ENCODE measurements at places on chromosomes 13 and 19.
A peak's percentile ranks its signal among the peaks of the same experiment; 100 is the strongest.

- no peak for DNase-seq
These were observed 125.9 kb upstream of the USP29 start for GRCh38 chr19:56993851-56994250.

DNA sequence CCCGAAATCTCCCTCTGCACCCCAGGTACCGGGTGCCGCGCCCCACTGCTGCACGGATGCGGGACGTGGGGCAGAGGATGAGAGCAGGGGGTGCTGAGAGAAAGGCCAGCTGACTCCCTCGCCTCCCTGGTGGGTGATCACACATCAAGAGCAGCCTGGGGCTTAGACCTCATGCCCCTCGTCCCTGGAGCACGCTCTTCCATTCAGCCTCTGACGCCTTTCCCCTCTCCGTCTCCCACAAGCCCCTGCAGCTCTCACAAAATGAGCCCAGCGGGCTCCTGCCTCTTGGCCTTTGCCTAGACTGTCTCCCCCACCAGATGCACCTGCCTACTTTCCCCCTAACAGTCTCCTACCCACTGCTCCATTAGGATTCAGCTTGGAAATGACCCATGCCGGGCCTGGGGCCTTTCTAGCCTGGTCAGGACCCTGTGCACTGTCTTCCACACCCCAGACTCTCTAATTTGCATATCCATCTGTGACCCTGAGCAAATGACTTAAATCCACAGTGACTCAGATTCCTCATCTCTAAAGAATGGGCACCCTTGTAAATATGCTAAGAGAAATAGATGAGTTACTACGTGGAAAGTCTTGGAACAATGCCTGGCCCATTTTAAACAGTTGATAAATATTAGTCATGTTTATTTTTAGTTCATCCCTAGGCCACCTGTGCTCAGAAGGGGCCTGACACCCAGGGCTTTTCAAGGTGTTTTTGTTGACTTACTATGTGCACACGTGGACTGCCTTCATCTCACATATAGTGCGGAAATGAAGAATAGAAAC lies 582 bp upstream of the PTPRH start:
- DNase-seq, result no peak

DNA sequence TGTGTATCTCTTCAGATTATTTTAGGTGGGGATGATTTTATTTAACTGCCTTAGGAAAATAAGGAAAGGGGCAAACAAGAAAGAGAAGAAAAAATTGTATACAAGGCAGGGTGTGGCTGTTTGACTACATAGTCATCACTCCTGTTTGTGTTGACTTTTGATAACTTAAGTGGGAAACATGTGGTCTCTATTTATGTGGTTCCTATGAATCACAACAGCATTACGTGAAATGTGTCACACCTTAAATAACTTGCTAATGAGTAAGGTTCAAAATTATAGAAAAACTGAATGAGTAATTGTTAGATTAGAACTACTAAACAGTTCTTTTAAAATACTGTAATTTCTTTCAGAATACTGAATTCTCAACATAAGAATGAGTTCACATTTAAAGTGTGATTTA lies 69.3 kb downstream of the LMO7 start:
- DNase-seq, result no peak

GRCh38 chr19:1362387-1363257 lies 21.1 kb upstream of the NDUFS7 start:
- DNase-seq, result peak; percentile 32

DNA sequence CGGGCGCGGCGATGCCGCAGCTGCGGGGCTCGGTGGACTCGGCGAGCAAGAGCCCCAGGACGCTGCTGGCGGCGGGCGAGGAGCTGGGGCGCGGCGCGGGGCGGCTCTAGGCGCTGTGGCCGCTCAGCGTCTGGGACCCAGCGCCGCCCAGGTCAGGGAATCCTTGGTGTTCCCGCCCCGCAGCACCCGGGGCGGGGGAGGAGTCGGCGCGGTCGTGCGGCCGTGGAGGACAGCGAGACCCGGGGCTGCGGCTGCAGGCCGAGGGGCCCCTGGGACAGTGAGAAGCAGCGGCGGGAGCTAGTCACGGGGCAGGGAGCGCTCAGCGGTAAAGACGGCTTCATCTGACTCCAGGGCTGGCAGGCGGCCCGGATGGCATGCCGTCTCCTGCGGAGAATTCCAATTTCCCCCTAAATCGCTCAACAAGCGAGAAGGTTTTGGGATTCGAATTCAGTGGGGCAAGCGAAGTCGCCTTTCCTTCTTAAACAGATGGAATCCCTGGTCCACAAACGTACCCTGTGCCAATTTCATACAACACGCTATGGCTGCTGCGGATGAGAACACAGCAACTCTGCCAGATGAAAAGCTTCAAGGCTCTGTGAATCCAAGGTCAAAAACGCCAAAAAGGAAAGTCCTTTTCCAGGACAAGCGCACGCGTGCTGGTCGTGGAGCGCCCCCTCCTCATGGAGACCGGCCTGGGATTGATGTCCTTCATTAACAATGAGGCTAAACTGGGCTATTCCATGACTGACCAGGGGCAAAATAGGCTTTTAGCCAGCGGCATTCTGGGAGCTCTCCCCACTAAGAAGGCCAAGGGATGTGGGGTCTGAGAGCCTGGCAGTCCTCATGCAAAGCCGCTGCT lies 4.2 kb upstream of the ZSCAN4 start:
- DNase-seq, result peak; percentile 68

DNA sequence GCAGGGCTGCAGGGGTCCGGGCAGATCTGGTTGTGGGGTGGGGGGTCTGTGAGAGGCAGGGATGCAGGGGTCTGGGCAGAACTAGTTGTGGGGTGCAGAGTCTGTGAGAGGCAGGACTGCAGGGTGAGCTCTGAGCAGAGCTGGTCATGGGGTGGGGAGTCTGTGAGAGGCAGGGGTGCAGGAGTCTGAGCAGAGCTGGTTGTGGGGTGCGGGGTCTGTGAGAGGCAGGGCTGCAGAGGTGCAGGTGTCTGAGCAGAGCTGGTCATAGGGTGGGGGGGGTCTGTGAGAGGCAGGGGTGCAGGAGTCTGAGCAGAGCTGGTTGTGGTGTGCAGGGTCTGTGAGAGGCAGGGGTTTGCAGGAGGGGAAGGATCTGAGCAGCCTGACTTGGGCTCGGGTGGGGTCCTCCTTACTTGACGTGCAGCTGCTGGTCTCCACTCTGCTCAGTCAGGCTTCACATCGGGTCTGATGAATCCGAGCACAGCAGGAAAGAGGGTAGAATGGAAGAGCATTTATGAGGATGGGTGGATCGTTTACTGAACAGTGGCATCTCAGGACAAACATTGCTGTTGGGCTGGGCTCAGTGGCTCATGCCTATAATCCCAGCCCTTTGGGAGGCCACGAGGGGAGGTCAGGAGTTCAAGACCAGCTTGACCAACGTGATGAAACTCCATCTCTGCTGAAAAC lies 31.2 kb downstream of the IGFL2 start:
- DNase-seq, result no peak

DNA sequence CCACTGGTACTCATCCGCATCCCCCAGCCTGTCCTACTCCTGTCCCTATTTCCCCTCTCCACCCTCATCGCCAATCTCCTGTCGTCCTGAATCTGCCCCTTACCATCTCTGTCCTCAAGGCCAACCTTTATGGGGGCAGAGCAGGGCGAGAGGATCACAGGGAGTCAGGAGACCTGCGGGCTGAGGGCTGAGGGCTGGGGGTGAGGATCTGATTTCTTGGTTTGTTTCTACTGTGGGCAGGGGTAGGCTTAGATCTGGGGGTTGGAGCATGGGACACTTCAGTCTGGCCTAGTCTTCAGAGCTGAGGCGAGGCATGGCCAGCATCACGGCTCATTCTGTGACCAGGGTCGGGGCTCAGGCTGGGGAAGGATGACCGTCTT lies 16.5 kb upstream of the ERCC1 start:
- DNase-seq, result no peak

DNA sequence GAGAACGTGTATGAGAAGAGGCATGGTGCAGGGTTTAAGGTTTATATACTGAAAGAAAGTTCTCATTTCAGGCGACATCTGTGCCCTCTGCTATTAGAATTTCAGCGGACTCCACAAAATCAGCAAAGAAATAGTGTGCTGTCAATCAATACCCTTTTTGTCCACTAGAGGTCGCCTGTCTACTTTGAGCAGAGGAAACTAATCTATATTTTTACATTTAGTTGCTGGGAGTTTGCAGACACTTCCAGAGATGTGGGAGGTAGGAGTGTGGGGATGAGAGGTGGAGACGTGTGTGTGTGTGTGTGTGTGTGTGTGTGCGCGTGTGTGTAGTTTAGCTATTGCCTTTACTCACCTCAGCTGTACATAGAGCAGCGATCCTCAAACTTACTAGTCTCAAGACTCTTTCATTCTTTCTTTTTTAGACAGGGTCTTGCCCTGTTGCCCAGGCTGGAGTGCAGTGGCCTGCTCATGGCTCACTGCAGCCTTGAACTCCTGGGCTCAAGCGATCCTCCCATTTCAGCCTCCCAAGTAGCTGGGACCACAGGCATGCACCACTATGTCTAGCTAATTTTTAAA lies 9.7 kb downstream of the INAFM1 start:
- no peak for DNase-seq

GRCh38 chr13:21075379-21076249 lies 14.2 kb upstream of the LATS2 start:
- peak; percentile 89 for DNase-seq

DNA sequence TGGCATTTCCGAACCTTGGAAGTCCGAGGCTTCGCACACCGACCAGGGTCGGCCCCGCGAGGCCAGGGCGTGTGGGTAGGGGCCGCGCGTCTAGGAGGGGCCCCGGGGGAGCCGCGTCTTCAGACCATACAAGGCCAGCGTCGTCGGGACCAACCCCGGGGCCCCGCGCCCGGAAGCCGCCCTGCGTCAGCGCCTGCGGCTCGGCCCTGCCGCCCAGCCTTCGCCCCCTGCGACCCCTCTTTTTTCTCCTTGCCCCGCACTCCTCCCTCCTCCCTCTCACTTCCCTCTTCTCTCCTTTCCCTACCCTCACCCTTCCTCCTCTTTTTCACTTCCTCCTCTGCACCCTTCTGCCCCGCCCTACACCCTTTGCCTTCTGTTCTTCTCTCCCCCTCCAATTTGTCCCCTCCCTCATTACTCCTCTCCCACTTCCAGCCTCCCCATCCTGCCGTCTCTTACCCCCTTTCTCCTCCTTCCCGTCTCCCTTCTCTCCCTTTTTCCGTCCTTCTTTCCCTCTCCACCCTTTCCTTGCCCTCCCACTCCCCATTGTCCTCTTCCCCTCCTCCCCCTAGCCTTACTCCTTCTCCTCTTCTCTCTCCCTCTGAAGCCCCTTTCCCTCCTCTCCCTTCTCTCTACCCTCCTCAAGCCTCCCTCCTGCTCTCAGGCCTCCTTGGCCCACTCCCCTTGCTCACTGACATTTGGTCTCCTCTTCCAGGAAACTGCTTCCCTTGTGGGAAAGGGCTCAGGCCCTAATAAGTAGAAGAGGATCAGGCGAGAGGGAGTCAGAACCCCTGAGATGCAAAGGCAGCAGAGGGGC lies 2.2 kb upstream of the PLEKHG2 start:
- peak; percentile 93 for DNase-seq

DNA sequence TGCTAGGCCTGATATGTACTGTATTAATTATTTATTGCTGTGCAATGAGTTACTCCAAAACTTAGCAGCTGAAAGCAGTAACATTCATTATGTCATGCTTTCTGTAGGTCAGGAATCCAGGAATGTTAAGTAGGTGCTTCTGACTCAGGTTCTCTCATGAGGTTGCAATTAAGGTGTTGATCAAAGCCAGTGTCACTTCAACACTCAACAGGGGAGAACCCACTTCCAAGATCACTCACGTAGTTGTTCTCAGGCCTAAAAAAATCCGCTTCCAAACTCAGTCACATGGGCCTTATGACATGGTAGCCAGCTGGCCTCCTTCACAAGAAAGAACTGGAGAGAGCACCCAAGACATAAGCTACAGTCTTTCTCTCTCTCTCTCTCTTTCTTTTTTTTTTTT lies 211.1 kb upstream of the NBEA start:
- DNase-seq, result no peak

GRCh38 chr19:34273121-34273520 lies 18.8 kb downstream of the GARRE1 start:
- DNase-seq, result no peak

DNA sequence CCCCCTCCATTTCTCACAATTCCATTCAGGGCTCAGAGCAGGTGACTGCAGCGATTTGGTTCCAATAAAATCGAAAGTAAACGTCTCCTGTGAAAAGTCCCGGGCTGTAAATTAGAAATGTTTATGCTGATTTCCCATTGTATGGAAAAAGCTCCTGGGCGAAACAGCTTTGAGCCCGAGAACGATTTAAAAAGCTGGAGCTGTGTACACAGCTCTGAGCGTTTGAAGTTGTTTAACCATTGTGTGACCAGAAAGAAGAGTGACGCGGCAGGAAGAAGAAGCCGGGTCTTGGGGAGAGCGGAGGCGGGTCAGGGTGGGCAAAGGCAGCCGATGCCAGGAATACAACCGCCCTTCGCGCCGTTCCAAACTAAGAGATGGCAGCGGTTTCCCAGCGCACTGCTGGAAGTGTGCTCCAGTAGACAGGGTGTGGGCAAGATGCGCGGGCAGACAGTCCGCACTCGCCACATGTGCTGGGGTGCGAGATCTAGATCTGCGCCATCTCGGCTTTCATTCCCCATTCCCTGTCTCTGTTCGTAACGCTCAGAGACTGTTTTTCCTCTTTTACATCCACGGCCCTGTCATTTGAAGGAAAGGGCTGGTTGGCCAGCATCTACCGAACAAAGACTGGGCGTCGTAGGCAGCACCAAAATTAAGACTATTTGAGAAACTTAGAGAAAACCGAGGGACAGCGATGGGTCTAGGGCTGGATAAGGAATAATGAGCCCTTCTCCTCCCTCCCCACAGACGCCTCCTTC lies 960 bp upstream of the GSX1 start:
- DNase-seq, result no peak

- DNase-seq, result no peak
These were observed 74.5 kb downstream of the NBEA start for GRCh38 chr13:35016362-35017112.

DNA sequence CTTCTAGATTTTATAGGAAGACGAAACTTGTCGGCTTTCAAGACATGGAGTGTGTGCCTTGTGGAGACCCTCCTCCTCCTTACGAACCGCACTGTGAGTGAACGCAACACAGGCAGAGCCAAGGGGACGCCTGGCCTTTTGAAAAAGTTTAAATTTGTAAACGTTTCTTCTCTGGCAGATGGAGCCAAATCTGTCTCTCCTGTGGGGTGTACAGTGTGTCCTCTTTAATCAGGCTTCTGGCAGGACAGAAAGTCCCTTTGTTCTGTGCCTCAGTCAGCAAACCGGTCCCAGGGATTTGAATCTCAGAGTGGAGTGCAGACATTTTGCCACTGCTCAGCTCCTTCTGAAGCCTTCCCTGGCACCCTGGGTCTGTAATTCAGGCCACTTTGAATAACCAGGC lies 56.5 kb downstream of the TNFRSF19 start:
- DNase-seq, result no peak

DNA sequence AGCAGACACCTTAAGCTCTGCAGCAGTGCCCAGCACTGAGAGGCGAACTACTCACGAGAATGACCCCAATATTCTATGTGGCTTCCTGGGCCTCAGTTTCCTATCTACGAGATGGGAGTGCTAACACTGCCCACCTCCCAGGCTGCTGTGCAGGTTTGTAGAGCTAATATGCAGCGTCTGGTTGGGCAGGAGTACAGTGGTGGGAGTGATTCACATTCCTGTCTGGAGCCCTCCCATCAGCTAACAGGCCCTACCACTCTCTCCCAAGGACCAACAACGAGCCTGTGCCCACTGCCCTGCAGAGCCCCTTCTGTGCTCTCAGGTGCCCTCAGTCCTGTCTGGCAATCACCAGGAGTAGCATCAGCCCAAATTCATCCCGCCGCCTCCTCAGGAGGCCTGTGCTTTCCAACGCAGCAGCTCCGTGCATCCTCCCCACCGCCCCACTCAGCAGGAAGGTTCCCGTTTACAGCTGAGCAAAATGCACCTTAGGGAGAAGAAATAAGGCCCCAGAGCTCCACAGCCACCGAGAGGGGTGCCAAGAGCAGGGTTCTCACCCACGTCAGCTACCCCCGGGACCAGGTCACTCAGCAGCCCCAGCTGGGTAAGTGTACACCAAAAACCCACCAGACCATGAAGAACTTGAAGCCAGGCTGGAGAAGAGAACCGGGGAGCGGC lies 6.6 kb downstream of the AKT2 start:
- DNase-seq, result no peak
